Right ventricle myocardium inferior (tissue), 1 donor: ENCODE measurements at places on chromosomes 5 and 9.

GRCh38 chr9:17930071-17930470 is 351.2 kb downstream of the SH3GL2 start:
- no peak for DNase-seq

DNA sequence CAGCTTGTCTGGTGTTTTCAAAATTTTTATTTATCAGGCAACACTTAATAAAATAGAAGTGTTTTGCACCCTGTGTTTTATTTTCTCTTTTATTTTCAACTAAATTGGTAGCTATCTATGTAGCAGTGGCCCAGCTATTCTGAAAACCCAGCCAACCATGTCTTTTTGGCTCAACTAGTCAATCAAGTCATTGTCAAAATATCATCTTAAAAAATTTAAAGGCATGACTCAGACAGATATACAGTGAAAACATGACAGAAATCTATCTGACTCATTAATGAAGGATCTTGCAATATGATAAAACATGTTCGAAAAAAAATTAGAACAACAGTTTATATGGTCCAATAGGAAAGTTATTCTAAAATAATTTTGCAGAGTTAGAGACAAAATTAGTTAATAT is 75.1 kb downstream of the HSD17B4 start:
- no peak for DNase-seq

DNA sequence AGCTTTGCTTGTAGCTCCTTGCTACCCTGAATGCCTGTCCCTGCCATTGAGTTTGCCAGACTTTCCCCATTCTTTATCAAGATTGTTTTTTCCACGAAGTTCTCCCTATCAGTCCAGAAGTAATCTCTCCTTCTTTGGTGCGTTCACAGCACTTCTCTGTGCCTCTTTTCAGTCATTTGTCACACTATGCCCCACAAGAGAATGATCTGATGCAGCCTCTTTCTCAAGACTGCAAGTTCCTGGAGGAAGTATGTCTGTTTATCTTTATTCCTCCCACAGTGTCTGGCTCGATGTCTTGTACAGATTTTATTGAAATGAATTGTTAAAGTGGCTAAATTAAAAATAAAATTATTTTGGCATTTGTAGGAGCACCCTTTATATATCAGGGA is 99.3 kb downstream of the CCDC192 start:
- no peak for DNase-seq

DNA sequence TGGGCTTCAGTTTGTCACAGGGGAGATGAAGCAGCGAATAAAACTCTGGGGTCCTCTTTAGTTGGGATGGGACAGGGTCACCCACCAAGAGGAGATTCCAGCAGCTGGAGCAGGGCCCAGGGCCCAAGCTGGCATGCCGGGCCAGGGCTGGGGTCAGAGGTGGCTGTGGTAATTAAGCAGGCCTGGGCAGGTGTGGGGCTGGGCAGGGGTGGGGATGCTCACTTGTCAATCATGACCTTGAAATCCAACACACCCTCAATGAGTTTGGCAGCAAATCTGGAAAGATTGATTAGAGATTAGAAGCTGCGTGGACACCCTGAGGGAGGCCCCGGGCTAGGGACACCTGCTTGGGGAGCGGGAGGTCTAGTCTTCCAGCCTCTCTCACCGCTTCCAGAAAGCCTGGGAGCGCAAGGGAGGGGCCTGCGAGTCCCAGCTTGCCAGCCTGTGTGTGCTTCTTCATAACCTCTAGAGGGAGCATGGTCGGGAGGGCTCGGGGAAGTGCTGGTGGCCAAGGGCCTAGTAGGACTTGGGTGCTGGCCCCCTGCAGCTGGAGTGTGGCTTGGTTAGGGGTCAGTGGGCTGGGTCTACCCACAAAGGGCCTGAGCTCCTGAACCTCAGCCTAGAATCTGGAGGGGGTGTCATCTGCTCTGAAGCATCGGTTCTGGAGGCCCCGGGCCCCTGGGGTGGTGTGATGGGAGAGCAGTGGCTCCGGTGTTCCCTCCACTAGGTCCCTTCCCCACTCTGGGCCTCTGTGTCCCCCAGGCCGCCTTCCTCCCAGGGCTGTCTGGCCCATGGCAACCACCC is 7.6 kb downstream of the CRAT start:
- peak; percentile 34 for DNase-seq
